AG04450 (cell line): ENCODE measurements at places on chromosomes 1 and 21.

- no peak for DNase-seq
Observed at GRCh38 chr1:27005648-27006496, 6.8 kb downstream of the TENT5B start.

DNA sequence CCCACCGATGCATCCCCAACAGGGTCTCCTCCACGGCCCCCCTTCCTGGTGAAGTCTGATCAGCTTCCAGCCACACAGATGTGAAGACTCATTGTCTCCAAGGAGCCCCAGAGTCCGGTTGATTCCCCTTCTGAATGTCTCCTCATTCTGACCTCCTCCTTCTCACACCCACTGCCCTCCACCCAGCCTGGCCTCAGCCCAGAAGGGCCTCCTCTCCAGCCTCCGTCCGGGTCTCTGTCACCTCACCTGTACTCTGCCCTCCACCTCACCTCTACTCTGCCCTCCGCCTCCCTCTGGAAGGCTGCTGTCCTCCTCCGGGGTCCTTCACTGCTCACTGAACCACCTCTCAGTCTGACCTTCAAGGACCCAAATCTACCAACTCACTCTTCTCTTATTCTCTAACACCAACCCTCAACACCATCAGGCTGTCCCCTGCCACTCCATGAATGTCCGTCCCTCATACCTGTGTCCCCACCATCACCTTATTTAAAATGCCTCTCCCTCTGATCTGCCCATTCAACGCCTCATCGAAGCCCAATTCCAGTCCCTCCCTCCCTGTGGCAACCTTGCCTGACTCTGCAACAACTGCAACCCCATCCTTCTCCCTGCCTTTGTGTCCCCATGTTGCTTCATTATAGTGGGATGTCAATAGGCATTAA lies 201.2 kb downstream of the TOMM20 start:
- no peak for DNase-seq

DNA sequence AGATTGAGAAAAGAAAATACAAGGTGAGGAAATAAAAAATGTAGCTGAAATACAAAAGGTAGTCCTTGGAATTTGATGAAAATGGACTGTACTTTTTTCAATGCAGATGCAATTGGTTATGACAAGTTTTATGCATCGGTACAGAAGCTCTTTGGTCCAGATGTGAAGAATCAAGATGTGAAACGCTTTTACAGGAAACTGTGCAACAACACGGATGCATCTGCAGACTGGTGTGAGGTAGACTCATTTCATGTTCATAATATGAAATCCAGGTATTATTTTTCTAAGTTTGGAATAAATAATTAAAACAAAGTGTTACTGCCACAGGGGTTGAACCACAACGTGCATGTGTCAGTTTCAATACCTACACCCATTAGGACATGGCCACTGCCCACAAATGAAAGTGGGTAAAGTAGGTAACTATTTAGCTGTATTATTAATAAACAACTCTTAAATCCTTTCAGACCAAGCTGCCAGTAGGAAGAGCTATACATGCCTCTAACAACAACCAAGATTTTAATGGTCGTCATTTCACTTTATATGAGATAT lies 8.4 kb downstream of the WDR64 start:
- no peak for DNase-seq

GRCh38 chr1:196584696-196585095 lies 23.5 kb downstream of the KCNT2 start:
- no peak for DNase-seq

- DNase-seq, result peak; percentile 45
Observed at GRCh38 chr1:28091043-28091781, 2.8 kb upstream of the EYA3 start.

GRCh38 chr1:208556461-208556860 lies 312.3 kb upstream of the PLXNA2 start:
- no peak for DNase-seq

GRCh38 chr1:43463479-43463878 lies 9.7 kb upstream of the HYI start:
- DNase-seq, result no peak

- DNase-seq, result no peak
Observed at GRCh38 chr1:162549001-162549400, 12.5 kb upstream of the UAP1 start.

DNA sequence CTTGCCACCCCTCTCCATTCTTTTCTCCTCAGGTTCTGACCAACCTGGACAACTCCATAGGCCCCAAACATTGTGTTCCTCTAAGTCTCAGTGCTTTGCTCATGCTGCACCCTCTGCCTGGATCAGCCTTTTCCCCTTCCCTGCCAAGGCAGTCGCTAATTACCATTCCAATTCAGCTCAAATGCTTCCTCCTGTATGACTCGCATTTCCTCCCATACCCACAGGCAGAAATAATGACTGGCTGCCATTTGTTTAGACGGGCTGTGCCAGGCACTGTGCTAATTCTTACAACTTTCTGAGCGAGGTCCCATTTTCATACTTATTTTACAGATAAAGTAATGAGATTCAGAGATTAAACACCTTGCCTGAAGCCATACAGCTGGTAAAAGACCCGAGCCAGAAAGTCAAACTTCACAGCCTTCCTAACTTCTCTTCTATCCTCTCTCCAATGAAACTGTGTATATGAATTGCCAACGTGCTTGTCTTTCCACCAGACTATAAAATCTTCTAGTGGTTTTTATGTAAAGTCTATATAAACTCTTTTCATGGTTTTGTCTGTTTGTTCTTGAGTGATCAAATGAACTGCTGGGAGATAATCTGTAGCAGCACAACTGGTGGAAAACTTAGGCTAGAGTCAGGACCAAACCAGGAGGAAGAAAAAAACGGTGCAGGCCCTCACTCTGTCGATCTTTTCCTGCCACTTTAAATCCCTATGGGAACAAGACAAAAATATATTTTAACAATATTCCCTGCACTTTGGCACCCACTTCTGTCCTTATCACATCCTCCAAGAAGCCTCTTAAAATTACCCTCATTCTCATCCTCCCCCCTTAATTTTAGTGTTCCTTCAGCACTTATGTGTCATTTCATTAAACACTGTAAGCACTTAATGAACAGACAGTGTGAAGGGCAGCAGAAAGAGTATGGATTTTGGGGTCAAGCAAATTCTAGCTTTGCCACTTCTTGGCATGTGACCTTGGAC lies 33.7 kb downstream of the RAB3B start:
- no peak for DNase-seq

DNA sequence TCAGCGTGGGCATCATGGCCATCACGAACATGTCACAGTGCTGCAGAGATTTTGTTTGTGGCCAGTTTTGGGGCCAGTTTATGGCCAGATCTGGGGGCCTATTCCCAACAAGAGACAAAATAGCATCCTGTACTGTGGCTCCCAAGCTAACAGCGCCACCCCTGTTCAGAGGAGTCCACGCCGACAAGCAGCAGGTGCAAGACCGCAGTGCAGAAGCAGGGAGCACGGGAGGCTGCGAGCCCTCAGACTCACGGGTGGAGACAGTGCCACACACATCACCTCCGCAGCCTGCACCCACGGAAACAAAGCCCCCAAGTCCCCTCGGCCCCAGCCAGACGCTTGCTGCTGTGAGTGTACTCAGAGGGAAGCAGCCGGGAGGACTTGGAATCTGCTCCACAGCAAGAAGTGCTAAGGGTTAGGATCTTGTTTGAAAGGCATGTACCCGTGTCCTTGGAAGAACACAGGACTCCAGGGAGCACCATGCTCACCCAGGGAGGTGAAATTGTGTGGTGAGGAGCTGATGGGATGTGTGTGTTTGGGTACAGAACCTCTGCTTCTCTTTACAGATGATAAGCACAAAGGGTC lies 7.1 kb downstream of the TCP10L start:
- DNase-seq, result no peak

DNA sequence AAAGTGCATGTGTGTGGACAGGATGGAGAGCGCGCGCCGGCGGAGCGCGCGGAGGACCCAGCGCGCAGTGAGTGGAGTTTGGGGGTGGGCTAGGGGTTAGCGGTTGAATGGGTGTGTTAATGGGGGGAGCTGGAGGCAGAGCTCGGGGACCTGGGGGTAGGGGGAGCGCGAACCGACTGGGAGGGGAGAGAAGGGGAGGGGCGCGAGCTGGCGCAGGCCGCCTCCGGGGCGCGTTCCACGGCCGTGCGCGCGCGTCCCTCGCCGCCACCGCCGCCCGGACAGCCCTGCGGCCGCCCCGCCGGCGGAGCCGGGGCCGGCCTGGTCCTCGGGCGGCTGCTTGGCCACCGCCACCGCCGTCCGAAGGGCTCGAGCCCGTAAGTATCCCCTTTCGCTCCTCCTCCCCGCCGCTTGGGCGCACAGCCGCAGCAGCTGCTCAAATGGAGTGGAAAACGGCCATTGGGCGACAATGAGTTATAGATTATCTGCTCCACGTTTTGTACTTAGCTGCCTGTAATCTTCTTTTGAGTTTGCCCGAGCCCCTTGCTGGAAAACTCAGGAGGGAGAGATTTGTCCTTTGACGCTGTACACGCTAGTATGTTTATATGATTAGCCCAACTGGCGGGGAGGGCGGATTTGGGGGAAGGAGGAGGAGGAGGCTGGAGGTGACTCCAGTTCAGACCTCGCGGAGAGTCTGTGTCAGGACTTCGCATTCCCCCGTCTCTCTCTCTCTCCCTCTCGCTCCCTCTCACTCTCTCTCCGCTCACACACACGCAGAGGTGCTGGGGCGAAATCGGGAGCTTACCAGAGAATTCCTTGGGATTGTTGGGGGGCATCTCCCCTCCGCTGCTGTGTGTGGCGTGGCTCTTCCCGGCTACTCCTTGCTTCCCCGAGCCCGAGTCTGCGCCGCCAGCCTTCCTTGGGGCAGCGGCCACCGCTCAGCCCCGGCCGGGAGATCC lies at the start of gene ADGRL2:
TSS of gene ADGRL2 (plus strand) at position 240 of the 956 bp plus-strand sequence. CDS start 36,051 bp downstream, outside the sequence.
- peak; percentile 66 for DNase-seq

GRCh38 chr1:27521336-27521831 lies 31.4 kb upstream of the WASF2 start:
- no peak for DNase-seq

DNA sequence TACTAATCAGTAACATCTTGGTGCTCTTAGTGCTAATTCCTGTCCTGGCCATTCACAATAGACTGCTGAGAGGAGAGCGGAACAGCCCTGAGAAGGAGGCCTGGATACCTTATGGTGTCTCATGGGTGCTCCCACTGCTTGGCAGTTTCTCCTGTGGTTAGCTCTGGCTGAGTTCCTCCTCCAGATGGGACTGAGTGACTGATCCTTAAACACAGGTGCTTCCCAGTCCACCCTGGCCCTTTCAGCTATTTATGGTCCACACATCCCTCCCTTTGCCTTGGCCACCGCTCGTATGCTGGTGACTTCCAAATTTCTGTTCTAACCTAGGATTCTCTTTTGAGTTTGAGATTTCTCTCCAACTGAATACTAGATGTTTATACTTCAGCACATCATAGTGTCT lies 157.0 kb upstream of the CACNA1E start:
- no peak for DNase-seq

DNA sequence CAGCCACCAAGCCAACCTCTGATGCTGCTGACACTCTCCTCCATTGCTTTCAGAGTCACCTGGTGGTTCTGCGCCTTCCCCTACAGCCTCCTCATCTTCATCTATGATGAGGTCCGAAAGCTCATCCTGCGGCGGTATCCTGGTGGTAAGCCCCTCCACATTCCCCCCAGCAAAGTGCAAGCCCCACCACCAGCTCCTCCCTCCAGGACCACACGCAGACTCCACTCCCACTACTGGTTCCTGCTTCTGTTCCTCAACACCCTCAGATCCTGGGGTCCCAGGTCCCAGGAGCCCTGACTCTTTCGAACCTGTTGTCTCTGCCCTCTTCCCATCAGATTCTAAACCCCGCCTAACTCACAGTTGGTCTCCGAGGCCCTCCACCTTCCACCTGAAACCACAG lies 11.6 kb upstream of the ATP1A4 start:
- DNase-seq, result no peak

- no peak for DNase-seq
Observed at GRCh38 chr1:51504806-51505525, 14.1 kb downstream of the EPS15 start.

DNA sequence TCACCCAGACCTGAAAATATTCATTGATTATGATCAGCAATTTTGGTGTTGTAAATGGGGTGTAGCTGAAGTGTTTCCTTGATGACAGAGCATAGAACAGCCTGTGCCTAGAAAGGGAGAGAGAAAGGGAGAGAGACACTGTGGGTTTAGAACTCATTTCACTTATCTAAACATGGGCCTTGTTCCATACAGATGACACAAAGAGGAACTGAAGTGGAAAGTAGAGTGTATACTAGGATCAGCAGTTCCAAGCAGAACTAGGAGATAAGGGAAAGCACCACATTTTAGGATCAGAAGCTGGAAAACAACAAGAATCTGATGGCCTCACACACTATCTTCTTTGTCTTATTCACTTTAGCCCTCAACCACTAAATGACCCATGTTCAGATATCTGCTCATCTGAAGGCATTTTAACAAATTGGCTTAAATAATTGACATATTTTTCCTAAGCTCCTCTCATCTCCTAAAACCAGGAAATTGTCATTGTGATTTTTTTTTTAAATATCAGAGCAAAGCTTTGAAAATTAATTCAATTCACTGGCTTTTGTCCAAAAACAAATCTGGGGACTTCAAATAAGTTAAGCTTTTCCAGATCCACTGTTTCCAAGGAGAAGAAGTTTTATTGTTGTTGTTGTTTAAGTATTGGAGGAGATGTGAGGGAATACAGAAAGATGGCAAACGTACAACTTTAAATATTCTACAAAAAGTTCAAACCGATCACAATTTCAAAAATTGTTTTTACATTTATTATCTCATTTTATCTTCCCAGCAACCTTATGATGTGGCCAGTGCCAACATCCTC lies 103.8 kb downstream of the LYPLAL1 start:
- no peak for DNase-seq

- DNase-seq, result no peak
Observed at GRCh38 chr1:41743366-41743765, 175.4 kb downstream of the HIVEP3 start.

DNA sequence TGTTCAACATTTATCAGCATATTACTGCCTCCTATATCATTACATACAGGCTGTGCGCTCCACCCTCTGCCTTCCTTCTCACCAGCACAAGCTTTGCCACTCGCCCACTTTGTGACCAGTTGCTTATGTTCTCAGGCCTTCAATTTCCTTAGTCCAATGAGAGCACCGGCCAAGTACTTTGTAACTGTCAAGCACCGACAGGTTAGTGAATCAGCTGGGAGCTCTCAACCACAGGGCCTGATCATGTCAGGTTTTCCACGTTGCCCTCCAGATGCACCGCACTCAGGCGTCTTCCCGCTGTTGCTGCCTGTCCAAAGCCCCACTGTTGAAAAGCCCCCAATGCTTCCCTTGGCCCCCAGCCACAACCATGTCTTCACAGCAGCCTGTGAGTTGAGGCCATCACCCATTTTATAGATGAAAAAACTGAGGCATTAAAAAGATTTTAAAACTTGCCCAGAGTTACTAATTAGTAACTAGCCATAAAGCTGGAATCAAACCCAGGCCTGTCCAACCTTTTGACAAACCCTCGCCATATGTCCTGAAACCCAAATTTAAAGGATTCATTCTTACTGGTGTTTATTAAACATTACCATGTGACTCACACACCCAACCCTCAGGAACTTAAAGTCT lies 3.4 kb upstream of the KCNN3 start:
- DNase-seq, result no peak

DNA sequence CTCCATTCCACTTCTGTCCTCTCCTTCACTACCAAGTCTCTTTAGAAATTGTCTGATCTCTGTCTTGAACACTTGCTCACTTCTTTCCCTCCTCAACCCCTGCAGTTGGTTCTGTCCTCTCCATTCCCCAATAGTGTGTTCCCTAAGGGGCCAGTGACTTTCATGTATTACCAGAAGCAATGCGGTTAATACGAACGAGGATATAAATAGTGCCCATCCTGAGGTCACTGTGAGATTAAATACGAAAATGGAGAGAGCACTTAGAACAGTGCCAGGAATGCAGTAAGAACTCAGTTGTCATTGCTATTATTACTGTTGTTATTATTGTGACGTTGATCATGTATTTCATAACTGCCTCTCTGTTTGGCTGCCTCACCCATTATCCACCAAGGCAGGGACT lies 53.0 kb upstream of the ARTN start:
- DNase-seq, result no peak
